ENCODE measurements at places on chromosomes 1 and 21.

DNA sequence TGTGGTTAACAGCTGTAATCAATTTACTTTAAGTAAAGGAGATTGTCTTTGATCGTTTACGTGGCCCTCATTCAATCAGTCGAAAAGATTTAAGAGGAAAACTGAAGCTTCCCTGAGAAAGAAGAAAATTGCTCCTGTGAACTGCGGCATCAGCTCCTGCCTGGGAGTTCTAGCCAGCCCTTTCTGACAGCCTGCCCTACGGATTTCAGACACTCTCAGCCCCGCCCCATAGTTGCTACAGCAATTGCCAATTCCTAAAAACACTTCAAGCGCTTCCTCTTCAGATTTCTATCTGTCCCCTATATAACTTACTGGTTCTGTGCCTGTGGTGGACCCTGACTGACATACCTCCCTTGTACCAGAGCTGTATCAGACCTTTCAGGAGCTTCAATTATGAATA is 277.6 kb downstream of the DSCAM start:
- no peak for DNase-seq

GRCh38 chr1:10484521-10484920 is 9.8 kb downstream of the PEX14 start:
- no peak for DNase-seq

- DNase-seq = peak; percentile 69
Observed at GRCh38 chr1:9441451-9442133, 97.7 kb upstream of the SLC25A33 start.

- no peak for DNase-seq
Observed at GRCh38 chr1:31689854-31690253, 14.0 kb downstream of the COL16A1 start.

- no peak for DNase-seq
Observed at GRCh38 chr1:94063379-94063778, 57.6 kb downstream of the ABCA4 start.

DNA sequence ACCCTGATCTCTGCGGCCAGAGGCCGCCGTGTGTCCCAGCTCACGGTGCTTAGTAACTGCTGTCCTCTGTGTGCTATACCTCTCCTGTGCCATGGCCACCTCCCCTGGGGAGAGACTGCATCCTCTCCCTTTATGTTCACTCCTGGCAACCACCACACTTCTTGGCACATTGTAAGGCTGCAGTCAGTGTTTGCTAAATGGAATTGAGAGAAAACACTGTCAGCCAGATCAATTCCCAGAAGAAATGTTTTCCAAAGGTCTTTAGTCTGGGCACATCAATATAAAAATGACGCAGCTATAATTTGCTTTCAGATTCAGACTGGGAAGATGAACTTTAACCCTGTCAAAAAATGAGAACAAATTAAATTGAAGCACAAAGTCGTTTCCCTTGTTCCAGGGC is 96.8 kb downstream of the BEND5 start:
- no peak for DNase-seq

- no peak for DNase-seq
Observed at GRCh38 chr1:25562101-25562927, 18.9 kb downstream of the LDLRAP1 start.

- DNase-seq = no peak
Observed at GRCh38 chr1:231171623-231172197, 9.9 kb downstream of the TRIM67 start.

Data from dorsolateral prefrontal cortex (tissue), 122 donors.